ENCODE measurements at places on chromosomes 6 and 20. TPM values are rescaled to one million over a fixed set of nuclear protein-coding genes. Genes with fewer than 3 reads are reported as not detected.

The GATA5 gene
- total RNA-seq = not detected

The ZSCAN23 gene
- total RNA-seq = 0.51 TPM

The C20orf204 gene
- total RNA-seq = 13.3 TPM

DNA sequence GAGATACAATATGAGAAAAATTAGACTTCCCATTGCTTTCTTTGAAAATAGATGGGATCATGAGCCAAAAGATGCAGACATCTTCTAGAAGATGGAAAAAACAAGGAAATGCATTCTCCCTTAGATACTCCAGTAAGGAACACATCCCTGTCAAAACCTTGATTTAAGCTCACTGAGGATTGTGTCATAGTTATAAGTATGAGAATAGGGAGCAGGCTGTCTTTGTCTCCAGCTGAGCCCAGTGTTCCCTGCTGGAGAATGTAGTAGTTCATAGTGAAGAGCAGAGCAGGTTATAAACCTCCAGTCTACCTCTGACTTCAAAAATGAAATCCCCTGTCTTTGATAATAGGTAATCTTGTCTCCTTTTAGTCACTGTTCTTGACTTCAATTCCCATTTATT, 589.9 kb downstream of the PHF3 start:
- DNase-seq = no peak

The MAP1LC3A gene
- 20.9 TPM for total RNA-seq

The MAP3K5 gene
- total RNA-seq = 5.8 TPM

DNA sequence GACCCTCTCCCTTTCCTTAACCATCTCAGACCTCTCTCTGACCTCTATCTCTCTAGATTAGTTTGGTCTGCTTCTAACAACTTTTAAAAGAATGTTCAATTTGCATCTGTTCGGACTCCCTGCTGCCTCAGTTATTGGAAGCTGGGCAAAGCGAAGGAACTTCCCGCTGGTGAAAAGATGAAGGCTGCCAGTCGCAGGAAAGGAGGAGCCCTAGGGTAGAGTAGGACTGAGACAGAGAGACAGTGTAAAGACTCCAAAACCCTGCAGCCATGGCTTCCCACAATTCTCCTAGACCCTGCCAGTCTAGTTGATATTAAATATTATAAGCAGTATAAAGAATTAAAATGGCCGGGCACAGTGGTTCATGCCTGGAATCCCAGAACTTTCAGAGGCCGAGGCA, 581.8 kb downstream of the EPM2A start:
- DNase-seq = no peak

The THBS2 gene
- 2.0 TPM for total RNA-seq

GRCh38 chr6:140225701-140226436, 851.4 kb upstream of the CITED2 start:
- peak; percentile 58 for DNase-seq

The PTK6 gene
- under 0.01 TPM for total RNA-seq

GRCh38 chr20:46512943-46513844, at the start of gene ZNF334:
Gene ZNF334, minus strand, starts transcription at chr20:46513559. Its CDS starts 1,457 bp downstream, at chr20:46512102.
- DNase-seq = peak; percentile 2

DNA sequence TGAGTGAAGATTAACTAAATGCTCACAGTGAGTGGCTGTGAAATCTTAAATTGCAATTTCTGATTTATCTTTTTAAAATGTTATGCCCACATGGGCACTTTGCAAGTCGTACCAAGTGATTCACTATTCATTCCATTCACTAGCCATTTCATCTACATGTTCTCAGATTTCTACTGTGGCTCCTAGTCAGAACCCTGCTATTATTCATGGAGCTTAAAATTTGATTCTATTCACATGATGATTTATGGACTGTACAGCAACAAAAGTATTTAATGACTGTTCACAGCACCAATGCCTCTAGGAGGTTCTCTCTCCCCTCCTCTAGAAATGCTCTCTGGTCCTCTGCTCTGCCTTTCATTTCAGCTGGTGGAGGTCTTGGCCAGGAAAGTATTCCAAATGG, 133.5 kb upstream of the MAP3K7 start:
- DNase-seq = no peak

DNA sequence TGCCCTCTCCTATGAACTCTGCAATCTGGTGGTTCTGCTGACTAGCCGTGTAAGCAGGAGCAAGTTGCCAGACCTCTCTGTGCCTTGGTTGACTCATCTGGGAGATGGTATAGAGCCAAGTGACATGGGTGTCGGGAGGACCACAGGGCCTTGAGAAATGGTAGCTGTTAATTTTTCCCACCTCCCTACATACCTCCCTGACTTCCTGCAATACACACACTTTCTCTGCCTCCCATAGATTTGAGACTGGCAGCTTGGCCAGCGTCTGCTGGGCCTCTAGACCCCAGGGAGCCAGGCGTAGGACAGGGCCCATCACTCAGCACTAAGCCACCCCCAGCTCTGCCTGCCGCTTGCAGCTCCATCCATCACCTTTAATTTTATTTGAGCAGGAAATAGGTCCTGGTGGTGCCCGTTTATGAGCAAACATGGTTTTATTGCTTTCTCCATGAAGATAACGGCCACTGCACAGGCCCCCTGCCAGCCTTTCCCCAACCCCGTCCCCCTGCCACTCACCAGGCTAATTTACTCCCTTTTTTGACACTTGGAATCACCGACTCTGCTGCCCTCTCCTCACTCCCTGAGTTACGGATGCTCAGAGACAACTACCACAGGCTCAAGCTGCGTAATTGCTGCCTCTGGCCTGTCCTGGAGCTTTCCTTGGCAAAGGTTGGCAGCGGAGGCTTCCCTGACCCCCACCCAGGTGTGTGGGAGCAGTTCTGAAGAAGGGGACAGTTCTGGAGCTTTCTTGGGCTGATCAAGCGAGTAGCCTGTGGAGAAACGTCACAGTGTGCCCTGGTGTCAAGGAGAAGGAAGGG, 11.1 kb downstream of the GLP1R start:
- no peak for DNase-seq

GRCh38 chr6:154156135-154156896, 117.3 kb downstream of the OPRM1 start:
- DNase-seq = peak; percentile 74

The ESR1 gene
- not detected for total RNA-seq

- DNase-seq = no peak
Observed at GRCh38 chr20:16575390-16576140, 2.3 kb upstream of the KIF16B start.

- DNase-seq = no peak
Observed at GRCh38 chr6:22119500-22119899, 177.3 kb downstream of the PRL start.

GRCh38 chr20:63328026-63328700, 33.0 kb downstream of the CHRNA4 start:
- no peak for DNase-seq

The PI3 gene
- not detected for total RNA-seq

GRCh38 chr6:85037221-85037620, 272.8 kb upstream of the TBX18 start:
- no peak for DNase-seq

GRCh38 chr20:10501402-10501801, 66.3 kb downstream of the SLX4IP start:
- DNase-seq = no peak

- peak; percentile 84 for DNase-seq
Observed at GRCh38 chr6:161922631-161923119, 648.8 kb upstream of the AGPAT4 start.

The DYNLT1 gene
- 68.1 TPM for total RNA-seq

DNA sequence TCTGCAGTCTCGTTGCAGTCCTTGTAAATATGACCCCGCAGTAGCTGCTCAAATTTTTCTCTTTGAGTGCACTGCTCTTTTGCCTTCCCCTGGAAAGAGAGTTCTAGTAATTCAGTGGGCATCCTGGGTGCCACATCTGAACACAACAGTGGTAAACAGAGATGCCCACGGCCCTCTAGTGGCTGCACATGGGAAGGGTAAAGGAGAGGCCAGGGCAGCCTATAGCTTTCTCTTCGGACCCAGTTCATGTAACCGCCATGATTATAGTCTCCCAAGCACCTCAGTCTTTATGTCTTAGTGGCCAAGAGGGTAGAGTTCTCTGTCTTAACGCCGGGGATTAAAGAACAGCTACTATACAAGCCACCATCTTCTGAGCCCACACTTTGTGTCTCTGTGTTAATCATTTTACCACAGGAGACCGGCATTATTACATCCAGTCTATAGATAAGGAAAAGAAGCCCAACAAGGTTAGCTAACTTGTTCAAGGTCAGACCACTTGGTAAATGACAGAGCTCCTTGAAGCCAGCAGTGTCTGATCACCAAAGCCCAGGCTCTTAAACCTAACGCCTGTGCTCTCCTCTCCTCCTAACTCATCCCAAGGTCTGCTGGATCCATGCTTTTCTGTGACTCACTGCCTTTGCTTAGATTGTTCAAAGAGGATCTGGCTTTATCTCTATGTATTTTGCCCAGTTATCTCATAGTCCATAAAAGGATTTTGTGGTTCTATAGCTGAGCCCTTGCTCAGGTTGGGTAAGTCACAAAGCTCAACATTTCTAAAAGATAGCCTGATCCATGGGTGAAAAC, 81.8 kb downstream of the ISM1 start:
- DNase-seq = peak; percentile 58

GRCh38 chr6:52125139-52125538, 37.7 kb upstream of the PKHD1 start:
- DNase-seq = no peak

DNA sequence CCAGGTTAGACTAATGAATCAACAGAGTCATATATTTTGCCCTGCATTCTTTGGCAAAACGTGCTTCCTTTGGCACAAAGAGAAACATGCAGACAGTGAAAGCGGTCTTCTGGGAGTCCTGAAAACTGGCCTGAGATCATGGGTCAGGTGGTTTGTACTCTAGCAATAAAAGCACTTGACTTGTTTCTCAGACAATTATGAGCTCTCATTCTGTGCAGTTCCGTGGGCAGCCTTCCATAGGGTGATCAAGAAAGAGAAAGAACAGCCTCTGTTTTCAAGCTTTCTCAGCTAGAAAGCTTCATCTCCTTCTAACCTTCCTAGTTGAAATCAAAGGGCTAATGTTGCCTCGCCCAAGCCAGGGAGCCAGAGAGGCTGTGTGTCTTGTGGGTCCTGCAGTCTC, 62.7 kb upstream of the ISM1 start:
- DNase-seq = peak; percentile 2

- DNase-seq = no peak
Observed at GRCh38 chr6:72916298-72916697, 294.4 kb downstream of the KCNQ5 start.

GRCh38 chr20:47411161-47411560, 54.7 kb upstream of the ZMYND8 start:
- DNase-seq = peak; percentile 17

- DNase-seq = no peak
Observed at GRCh38 chr6:44540881-44541280, 153.4 kb downstream of the CDC5L start.

DNA sequence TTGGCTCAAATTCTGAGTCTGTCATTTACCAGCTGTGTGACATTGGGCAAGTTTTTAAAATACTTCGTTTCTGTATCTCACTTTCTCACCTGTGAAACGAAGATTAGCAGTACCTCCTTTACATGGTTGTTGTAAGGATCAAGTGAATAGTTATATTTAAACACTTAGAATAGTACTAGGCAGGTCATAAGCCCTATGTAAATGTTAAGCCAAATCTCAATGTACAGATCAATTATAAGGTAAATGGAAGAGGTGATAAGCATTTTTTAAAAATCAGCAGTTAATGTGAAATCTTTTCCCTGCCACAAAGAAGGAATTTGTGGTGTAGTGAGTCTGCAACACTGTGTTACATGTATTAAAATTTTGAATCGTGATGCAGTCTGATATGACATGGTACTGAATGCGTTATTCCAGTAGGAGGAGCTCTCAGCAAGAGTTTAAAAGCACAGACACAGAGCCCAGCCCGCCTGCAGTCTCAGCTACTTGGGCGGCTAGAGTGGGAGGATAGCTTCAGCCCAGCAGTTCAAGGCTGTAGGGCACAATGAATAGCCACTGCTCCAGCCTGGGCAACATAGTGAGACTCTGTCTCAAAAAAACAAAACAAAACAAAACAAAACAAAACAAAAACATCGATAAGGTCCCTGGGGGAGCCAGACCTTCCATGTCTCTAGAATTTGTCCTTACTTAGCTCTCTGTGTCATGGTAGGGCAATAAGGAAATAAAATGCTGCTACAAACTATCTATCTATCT, 46.0 kb downstream of the GTF2H5 start:
- DNase-seq = peak; percentile 90
